Amniotic epithelial cell (primary cell): ENCODE measurements at places on chromosomes 1 and 21.

GRCh38 chr1:41642922-41643821 is 158.7 kb upstream of the EDN2 start:
- DNase-seq, result no peak

DNA sequence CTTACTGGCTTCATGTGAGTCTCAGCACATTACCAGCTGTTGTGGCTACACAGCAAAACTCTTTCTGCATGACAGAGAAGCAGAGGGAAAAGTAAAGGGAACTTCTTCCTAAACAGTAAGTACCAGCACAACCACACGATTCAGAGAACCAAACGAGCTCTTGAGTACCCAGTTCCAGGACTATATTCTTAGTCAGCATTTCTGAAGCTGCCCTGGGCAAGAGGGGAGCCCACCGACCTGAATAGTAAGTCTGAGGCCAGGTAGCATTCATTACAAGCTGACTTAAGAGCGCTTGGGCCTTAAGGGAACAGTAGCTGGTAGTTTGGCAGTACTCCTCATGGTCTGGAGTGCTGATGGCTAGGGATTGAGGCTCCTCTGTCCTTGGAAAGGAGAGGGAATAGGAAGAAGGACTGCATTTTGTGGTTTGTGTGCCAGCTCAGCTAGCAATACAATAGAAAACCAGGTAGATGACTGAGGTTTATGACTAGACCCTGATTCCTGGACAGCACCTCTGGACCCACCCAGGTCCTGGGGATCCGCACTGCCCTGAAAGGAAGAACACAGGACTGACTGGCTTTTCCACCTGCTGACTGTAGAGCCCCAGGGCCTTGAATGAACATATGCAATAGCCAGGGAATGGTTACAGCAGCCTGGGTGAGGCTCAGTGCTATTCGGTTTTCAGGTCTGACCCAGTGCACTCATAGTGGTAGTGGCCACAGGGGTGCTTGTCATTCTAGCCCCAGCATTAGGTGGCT is 396.8 kb upstream of the PRMT6 start:
- no peak for DNase-seq

DNA sequence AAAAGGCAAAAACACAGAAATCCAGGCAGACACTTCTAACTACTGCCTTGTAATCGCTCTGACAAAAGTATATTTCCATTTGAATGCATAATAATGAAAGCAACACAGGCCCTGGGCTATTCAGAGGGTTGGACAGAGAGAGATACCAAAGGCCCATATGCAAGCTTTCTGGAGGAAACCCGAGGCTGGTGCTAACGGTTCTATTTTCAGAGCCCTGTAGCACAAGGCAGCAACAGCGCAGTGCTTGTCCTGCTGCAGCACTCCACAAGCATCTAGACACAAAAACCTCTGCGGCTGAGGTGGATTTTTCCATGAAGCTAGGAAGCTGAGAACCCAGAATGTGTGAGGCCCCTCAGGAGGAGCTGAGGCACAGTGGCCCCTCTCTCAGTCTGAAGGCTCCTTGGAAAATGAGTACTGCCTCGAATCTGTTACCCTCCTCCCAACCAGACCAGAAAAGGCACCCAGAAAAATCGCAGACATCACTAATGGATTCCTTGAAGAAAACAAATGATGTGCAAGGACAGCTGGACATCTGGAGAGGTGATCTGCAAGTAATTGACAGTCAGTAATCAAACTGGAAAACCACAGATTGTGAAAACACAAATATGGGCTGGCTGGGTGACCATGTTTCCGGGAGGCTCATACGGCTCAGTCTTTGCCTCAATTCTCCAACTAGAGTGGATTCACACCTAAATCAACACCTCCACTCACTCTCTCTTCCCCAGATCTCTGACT is 54.0 kb downstream of the COLGALT2 start:
- DNase-seq, result no peak

- DNase-seq, result no peak
These were observed at the start of gene KDF1 for GRCh38 chr1:26959722-26960624. KDF1 (minus strand) TSS chr1:26960468; CDS start chr1:26952380, 8,088 bp downstream.

GRCh38 chr1:19709260-19709793 is 44.7 kb downstream of the HTR6 start:
- no peak for DNase-seq

- DNase-seq, result no peak
These were observed 179.2 kb downstream of the GIPC2 start for GRCh38 chr1:78224861-78225552.

- DNase-seq, result peak; percentile 9
These were observed 2.4 kb upstream of the WNT3A start for GRCh38 chr1:228004331-228004855.

DNA sequence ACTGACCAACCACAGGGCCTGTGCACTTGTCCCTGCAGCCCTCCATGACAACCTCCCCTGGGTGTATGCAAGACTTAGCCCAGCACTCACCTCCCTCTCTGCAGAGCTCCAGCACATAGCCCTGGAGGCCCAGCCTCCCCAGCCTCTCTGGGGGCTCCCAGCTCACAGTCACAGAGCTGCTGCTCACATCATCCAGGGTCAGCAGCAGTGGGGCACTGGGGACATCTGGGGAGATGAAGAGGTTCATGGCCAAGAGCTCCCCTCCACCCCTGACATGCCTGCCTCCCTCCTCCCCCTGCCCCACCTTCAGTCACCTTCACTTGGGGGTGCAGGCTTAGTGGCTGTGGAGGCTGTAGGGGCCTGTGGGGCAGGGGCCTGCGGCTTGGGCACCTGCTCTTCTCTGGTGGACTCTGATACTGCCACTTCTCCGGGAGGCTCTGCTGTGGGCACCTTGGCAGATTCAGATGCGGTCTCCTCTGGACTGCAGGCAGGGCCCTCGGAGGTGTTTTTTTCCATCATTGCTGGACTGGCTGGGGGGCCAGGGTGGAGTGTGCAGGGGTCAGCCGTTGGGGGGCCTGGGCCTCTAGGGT is at the start of gene MYBPH:
TSS of gene MYBPH (minus strand) at position 590 of the 590 bp plus-strand sequence. CDS start at position 519, 71 bp downstream.
- DNase-seq, result no peak

DNA sequence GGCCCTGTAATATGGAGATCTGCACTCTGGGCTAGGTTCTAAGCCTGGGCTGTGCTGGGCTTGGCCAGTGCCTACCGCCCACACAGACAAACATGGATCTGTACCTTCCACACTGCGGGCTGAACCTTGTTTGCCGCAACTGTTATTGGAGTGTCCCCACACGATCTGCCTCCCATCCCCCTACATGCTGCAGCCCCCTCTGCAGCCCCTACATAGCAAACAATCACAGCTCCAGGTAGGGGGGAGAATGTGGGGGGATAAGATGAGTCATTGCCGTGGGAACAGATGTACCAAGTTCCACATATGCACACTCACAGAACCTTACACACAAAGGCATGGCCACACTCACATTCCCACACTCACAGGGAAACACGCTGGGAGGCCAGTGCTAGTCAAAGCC is 2.1 kb upstream of the HCRTR1 start:
- peak; percentile 18 for DNase-seq
